WTC11 (cell line): ENCODE measurements at places on chromosomes 6 and 20.

DNA sequence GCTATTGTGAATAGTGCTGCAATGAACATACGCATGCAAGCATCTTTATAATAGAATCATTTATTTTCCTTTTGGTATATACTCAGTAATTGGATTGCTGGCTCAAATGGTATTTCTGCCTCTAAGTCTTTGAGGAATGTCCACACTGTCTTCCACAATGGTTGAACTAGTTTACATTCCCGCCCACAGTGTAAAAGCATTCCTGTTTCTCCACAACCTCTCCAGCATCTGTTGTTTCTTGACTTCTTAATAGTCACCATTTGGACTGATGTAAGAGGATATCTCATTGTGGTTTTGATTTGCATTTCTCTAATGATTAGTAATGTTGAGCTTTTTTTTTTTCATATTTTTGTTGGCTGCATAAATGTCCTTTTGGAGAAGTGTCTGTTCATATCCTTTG, 208.7 kb downstream of the PHF3 start:
- DNase-seq = no peak

GRCh38 chr20:50048420-50049166, 64.4 kb downstream of the UBE2V1 start:
- no peak for DNase-seq

- no peak for DNase-seq
Observed at GRCh38 chr6:100366419-100366818, 98.3 kb downstream of the SIM1 start.

- no peak for DNase-seq
Observed at GRCh38 chr6:45483501-45483900, 105.8 kb upstream of the SUPT3H start.

- DNase-seq = no peak
Observed at GRCh38 chr6:22073516-22074198, 223.2 kb downstream of the PRL start.

DNA sequence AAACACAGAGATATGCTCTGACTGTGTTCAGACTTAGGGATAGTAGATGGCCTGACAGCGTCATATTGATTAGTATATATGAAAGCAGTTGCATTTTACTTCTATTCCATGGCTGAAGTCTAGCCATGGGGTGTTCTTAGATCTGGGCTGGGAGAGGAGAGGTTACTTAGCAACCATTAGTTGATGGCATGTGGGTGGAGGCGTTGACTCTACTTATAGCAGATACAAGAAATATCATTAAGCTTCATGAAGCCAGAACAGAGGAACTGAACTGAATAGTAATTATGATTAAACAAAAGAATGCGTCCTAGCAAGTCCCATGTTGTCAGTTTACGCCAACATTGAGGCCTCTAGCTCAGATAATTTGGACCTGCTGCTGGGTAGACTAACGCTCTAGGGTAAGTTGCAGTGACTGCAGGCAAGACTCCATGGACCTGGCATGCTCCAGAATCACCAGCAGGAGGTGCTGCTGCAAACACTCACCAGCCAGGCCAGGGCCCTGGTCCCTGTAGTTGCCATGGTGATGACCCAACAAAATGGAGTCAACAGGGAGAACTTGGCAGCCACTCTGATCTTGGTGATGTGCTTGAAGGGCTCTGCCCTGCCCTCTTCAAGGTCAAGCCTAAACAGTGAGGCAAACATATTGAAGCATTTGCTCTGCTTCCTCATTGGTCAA, 477.3 kb downstream of the PREX1 start:
- peak; percentile 74 for DNase-seq

DNA sequence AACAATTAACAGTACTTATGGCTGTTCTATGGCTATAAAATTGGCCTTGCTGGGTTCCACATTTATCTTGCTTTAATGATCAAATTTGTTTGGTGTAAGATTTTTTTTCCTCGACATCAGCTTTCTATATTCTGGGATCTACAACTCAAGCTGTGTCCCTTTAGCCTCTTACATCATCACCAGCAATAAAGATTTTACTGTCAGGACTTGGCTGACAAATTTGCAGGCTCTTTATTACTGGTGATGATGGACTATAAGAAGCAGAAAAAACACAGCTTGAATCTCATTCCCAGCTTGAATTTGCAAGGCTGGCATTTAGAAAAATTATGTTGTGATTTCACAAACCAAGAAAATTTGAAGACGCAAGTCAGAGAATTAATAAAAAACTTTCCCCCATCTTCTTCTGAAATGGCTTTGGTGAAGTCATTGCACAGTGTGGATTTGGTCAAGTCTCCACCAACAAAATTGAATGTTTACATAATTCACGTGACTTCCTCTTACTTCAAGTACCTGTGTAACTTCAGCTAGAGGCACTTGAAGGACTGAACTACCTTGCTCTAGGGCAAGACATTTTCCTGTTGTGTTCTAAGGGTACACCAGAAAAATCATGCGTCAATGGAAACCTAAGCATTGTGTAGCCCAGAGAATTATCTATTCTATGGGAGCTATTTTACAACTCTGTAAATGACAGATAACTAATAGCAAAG, 175.0 kb downstream of the CBLN4 start:
- no peak for DNase-seq

DNA sequence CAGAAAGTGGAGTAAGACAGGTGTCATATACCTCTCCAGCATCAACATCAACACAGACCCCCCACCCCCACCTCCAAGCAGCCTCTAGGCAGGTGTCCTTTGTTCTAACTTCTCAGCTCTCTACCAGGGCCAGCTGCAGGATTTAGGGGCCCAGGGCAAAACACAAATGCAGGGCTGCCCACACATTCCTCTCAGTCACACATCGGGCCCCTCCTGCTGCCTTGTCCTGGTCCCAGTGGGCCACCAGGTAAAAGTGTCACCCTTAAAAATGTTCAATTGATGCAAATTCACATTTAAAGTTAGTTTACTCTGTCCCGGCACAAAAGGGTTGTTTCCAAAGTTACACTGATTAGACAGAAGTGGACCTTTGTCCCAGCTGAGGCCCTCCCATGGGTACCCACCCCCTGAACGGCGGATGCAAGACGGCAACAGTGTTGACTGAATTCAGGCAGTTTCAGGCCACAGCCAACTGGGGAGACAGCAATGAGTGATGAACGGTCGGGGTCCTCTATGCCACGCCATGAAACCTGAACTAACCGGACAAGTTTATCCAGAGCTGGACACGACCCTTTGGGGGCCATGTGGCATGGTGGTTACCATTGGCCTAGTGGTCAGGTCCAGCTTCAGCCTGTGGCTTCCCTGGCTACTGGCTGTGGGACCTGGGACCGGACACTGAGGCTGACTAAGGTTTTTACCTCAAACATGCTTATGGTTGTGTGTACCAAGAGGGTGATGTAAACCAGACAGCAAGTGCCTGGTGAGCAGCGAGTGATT, 52.2 kb upstream of the UNC93A start:
- DNase-seq = no peak

- DNase-seq = no peak
Observed at GRCh38 chr20:4071178-4071693, 55.9 kb upstream of the RNF24 start.
